ENCODE measurements at places on chromosomes 16 and 17.
A peak's percentile ranks its signal among the peaks of the same experiment; 100 is the strongest.

DNA sequence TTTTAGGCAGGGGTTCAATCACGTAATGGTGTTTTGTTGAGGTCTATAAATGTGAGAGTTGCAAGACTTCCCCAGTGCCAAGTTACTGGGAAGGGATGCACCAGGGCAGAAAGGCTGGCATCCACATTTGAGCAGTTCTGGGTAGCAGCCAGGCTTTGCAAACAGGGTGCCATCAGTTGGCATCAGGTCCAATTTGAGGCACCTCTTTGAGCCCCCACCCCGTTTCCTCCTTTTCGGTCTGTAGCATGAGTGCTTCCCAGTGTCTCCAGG, 142.6 kb upstream of the CACNG5 start:
- no peak for DNase-seq

DNA sequence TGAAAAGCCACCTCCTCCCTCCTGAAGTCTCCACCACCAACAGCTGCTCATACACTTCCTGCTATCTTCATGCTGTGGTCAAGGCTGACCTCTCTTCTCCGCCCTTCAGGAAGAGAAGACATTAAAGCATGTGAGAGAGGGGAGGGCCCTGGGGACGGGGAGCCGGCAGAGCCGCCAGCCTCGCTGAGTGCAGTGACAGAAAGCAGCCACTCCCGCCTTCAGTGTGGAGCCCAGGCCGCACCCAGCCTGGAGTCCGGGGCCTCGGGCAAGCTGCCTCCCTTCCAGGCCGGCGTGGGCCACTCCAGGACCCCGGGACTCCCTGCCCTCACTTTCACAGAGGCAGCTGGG, 94.7 kb upstream of the TNRC6C start:
- DNase-seq = no peak

GRCh38 chr17:7443499-7444485, 1.1 kb upstream of the CHRNB1 start:
- no peak for DNase-seq

DNA sequence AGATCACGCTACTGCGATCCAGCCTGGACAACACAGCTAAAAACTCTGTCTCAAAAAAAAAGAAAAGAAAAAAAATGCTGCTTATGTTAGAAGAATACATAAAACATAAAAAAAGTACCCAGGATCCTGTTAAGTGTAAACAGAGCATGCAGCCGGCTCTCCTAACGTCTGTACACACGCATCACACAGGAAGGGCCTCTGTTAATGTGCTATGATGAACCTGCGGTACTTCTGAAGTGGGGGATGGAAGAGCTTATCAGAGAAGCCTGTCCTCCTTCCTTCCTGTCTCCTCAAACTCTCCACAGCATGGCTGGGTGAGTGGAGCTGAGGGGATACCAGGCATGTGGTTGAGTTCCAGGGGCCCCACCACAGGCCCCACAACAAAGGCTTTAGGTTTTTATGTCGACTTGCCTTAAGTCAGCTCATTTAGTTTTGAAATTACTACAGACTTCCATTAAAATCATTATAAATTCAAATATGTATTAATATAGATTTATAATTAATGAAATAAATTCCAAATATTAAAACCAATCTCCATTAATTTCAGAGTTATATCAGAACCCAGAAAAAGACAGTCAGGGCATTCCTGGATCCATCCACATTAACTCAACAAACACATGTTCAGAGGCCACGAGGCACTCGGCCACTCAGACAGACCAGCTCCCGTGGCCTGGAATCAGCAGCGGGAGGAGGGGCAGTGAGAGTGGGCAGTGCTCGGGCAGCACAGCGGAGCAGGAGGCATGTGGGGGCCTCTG, 11.7 kb downstream of the CCDC57 start:
- DNase-seq = no peak

GRCh38 chr16:52825892-52826291, 226.8 kb downstream of the CHD9NB start:
- no peak for DNase-seq

DNA sequence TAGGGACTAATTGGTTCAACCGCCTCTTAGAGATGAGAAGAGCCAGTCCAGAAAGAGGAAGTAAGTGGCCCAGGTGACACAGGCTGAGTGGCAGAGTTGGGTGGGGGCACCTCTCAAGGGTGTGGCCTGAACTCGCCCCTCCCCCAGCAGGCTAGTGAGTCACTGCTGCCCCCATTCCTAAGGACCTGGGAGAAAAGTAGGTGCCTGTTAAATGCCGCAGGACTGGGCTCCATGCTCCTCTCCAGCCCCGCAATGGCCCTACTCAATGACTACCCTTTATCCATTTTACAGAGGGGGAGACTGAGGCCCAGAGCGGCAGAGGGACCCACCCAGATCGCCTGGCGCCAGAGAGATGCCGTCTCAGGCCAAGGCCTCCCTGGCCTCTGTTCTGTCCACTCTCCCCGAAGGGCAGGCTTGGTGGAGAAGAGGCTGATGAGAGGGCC, 8.1 kb downstream of the TMEM235 start:
- DNase-seq = no peak

GRCh38 chr16:50267151-50267631, 840 bp downstream of the ADCY7 start:
- no peak for DNase-seq

GRCh38 chr17:9862220-9862619, 36.5 kb downstream of the GLP2R start:
- no peak for DNase-seq

DNA sequence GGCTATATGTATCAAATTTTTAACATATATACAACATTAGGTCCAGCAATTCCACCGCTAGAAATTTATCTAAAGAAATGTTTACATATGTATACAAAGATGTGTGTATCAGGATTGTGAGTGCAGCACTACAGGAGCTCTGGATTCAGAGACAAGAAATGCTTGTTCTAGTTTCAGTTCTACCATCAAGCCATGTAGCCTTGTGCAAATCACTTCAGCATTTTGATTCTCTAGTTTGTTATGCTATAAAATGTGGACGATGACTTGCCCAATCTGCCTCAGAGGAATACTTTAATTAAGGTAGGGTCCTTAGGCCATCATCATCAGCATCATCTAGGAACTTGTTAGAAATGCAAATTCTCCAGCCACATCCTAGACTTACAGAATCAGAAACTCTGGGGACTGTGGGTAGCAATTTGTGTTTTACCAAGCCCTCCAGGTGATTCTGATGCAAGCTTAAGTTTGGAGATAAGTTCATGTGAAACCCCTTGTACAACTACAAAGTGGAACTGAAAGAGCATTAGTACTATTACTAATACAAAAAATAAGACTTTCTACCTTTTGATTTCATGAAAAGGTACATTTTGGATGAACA, 131.2 kb upstream of the CORO6 start:
- no peak for DNase-seq

GRCh38 chr17:66673668-66674276, 161.1 kb upstream of the CACNG5 start:
- DNase-seq = peak; percentile 52

DNA sequence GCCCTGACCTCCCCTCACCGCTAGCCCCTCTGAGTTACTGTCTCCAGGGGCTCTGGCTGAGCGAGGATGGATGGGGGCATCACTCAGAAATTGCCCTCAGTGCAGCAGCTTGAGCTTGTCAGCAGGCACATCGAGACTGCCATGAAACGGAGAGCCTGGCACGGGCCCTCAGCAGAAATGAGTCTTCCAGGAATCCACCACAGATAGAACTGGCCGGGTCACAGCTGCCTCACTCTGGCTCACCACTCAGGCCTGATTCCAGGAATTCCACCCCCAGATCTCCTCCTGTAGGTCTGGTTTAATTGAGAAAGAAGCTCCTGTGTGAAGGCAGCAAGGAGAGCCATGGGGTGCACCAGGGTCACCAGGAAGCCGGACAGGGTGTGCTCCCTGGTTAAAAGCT, 85.5 kb downstream of the GSG1L start:
- no peak for DNase-seq

- no peak for DNase-seq
Observed at GRCh38 chr17:6110088-6110487, 39.9 kb downstream of the WSCD1 start.

DNA sequence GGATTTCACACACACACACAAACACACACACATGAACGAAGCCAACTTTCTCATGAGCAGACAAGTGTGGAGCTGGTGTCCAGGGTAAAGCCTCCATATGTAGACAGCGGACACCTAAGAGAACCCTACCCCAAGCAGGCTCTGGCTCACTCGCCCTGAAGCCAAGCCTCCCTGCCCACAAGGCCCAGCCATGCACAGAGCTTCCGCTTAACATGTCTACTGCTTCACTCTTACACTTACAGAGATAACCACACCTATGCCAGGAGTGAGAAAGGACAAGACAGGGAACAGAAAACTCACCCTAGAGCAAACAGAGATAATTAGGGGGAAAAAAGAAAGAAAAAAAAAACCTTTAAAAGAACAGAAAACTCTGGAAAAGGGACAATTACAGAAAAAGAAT, 67.5 kb downstream of the CYTH1 start:
- no peak for DNase-seq

DNA sequence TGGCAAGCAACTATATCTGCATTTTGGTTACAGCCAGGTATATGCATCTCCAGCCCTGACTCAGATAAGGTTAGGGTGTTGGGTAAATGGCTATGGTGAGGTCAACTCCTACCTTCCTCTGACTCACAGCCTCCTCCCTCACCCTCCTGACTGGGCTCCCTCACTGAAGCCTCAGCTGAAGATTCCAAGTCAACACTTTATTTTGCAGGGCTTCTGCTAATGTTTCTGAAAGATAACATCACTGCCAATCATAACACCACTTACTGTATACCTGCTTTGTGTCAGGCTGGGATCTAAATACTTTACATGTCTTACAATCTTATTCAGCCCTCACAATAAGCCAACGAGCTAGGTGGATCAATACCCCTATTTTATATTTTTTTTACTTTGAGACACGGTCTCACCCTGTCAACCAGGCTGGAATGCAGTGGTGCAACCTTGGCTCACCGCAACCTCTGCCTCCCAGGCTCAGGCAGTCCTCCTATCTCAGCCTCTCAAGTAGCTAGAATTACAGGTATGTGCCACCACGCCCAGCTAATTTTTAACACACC, 47.8 kb upstream of the GCSH start:
- DNase-seq = no peak

GRCh38 chr16:86466696-86467406, 43.5 kb upstream of the FOXF1 start:
- no peak for DNase-seq

DNA sequence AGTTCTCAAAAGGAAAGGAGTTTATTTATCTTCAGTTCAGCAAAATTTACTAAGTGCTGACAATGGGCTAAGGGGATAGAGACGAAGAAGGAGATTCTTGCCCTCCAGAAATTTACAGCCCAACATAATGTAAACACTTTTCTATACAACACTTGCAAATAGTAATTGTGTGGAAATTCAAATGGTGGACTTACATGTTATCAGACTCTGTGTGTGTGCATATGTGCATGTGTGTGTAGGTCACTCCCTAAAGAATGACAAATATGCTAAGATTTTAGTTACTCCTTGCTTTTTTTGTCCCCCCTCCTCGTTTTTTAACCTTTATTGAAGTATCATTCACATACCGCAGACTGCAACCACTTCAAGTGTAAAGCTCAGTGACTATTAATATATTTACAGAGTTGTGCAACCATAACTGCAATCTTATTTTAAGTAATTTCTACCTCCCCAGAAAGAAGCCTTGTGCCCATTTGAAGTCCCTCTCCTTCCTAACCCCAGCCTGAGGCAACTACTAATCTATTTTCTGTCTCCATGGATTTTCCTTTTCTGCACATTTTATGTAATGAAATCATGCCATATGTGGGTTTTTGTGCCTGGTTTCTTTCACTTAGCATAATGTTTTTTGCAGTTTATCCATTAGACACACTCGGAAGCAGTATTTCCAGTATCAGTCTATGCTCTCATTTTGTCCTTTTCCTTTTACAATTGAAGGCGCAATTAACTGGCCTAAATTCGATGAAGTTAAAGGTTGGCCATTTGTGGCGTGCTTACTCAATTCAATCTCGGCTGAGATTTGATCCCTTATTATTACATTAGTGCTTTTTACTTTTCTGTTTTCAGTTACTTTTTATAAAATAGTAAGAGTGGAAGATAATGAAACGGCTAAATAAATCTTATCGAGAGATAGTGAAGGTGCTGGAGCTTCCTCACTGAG, 318.4 kb downstream of the HAPSTR1 start:
- no peak for DNase-seq

DNA sequence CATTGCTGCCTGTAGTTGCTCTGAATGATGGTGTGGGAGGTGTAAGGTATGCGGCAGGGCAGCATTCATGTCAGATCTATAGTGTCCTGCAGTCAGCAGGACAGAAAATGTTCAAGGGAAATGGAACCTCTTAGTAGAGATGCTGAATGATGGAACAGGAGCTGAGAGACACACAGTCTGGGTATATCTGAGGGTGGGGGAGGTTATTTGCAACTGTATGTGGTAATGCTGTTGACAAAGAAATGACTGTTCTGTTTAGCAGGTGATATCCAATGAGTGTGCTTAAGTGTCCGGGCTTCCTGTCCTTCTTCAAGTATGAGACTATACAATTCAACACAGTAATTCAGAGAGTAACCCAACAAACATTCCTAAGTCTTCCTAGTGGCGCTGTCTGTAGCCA, 46.6 kb downstream of the STH start:
- DNase-seq = no peak

- DNase-seq = no peak
Observed at GRCh38 chr16:64730261-64730660, 391.6 kb downstream of the CDH11 start.

DNA sequence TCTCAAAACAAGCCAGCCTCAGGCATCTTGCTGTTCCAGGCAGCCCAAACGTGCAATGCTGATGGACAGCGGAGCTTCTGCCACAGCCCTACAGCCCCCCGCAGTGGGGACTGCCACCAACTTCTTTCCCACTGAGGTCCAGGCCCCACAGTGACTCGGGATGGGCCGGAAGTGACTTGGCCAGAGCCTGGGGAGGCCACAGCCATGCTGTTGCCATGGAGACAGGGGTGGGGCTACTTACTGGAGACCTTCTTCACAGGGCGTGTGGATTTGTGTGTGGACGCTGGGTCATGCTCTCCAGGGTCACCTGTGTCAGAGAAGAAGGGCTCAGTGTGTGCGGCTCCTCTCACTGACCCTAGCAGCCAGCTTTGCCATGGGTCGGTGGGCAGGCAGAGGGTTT, 15.0 kb downstream of the TRIM25 start:
- no peak for DNase-seq

DNA sequence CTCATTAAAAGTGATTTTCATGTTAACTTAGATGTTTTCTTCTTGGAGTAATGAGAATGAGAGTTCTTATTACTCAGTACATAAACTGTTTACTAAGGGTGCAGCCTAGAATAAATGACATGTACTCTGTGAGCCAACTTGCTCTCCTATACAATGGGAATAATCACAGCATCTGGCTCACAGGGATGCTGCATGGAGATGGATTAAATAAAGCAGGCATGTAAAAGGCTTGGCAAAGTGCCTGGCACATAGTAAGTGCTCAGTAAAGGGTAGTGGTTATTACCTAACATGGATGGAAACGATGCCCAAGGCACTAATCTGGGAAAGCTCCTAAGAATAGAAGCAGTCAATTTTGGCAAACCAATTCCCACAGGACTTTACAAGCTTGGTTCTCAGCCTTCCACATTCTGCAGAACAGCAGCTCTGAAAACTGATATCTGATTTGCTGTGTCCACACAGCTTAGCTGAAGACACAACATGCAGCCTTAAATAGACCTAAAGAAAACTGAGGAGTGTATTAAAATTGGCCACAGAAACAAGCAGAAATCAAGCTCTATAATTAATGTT, 176.1 kb downstream of the ABCC12 start:
- no peak for DNase-seq

GRCh38 chr16:87255866-87256265, 61.3 kb downstream of the C16orf95 start:
- no peak for DNase-seq

GRCh38 chr16:81625544-81626153, 153.4 kb upstream of the PLCG2 start:
- DNase-seq = no peak
